Neural progenitor cell (in vitro differentiated cells): ENCODE measurements at places on chromosomes 12 and 14. TPM values are rescaled to one million over a fixed set of nuclear protein-coding genes. Genes with fewer than 3 reads are reported as not detected.

Gene NEDD1
- total RNA-seq = 72.7 and 115 TPM in 2 replicates

Gene RAB3IP
- total RNA-seq = 54.3 and 111 TPM in 2 replicates

Gene CELA1
- total RNA-seq = not detected in 2 replicates

DNA sequence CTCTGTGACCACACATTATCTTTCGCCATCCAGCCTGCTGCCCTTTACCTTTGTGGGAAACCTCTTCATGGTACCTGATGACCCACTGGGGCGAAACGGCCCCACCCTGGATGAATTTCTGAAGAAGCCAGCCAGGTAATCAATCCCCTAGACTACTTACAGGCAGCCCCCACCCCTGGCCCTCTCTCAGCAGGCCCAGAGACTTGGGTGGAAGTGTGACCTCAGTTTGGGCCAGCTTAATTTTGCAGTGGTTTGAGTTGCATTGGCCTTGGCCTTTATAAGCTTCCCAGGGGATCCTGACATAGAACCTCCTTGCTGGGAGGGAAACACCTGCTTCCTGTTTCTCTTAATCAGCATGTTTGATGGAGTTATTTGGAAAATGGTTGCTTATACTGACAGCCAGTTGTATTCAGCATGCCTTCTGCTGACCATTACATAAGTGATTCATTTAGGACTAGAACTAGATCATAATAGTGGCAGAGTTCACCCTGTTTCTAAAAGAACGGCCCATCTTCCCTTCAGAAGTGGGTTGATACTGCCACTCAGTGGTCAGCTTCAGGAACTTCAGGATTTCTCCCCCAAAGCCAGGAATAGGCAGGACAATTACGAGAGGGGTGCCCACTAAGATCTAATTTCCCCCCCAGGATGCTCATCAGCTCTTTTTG lies 6.1 kb downstream of the SDR39U1 start:
- H3K4me1 ChIP-seq = peaks cover 5% of the 10 kb centered on the region
- no peak overlapping the region for H3K27ac ChIP-seq
- H3K36me3 ChIP-seq = no peaks in the 10 kb centered on the region
- peak; percentile 66 for DNase-seq
- H3K4me3 ChIP-seq = no peak overlapping the region

DNA sequence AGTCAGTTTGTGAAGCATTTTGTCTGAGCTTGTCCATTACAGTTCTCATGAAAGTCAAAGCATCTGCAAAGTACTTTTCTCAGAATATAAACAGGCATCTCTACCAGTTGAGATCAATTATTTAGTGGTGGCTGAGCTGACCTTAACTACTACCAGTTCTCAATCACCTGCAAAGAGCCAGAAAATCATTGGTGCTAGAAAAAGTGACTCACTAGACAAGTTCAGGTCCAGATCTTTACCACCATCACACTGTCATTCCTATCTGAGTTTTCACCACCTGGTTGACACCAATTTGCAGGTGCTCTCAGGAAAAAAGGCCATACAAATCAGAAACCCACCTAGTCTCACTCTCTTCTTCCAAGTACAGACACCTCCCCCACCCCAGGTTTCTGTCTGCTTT lies 33.3 kb downstream of the ITPR2 start:
- no peak overlapping the region for H3K4me3 ChIP-seq
- DNase-seq = no peak
- H3K4me1 ChIP-seq = no peaks in the 10 kb centered on the region
- no peaks in the 10 kb centered on the region for H3K36me3 ChIP-seq
- no peaks in the 10 kb centered on the region for H3K27me3 ChIP-seq
- H3K27ac ChIP-seq = no peak overlapping the region

DNA sequence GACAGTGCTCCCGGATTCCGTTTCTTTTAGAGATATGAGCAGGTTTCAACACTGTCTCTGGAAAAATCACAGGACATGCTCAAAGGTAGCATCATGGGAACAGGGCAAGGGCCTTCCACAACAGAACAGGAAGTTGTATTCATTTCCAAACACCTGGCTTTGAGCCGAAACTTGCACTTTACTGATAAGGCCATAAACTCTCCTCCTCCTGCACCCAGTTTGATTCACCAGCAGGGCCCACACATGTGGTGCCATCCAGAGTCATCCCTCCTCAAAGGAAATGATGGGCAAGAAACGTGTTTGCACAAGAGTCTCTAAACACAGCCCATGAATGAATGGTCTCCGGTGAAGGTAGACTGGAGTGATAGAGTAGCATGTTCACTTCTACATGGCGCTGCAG lies 268.4 kb upstream of the FKBP4 start:
- no peaks in the 10 kb centered on the region for H3K36me3 ChIP-seq
- no peaks in the 10 kb centered on the region for H3K27me3 ChIP-seq
- no peak for DNase-seq
- H3K4me3 ChIP-seq = no peak overlapping the region
- no peak overlapping the region for H3K27ac ChIP-seq

DNA sequence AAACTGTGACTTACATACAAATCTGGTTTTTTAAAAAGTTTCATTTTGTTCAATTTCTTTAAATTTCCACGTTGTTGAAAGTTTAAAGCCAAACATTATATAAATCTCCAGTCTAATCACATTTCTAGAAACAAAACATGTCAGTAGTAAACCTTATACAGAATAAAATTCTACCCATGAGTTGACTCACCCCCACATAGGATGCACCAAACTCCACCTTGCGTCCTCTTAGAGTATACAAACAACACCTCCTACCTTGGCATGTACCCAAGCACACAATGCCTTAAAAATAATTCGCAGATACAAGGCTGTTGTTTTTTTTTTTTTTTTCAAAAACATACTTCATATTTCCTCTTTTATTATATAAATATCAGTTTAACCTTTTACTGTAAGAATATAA lies 3.3 kb downstream of the FBXL14 start:
- peaks cover 6% of the 10 kb centered on the region for H3K27me3 ChIP-seq
- no peaks in the 10 kb centered on the region for H3K36me3 ChIP-seq
- H3K4me3 ChIP-seq = peak overlapping the region; percentile 86
- peak; percentile 55 for DNase-seq

DNA sequence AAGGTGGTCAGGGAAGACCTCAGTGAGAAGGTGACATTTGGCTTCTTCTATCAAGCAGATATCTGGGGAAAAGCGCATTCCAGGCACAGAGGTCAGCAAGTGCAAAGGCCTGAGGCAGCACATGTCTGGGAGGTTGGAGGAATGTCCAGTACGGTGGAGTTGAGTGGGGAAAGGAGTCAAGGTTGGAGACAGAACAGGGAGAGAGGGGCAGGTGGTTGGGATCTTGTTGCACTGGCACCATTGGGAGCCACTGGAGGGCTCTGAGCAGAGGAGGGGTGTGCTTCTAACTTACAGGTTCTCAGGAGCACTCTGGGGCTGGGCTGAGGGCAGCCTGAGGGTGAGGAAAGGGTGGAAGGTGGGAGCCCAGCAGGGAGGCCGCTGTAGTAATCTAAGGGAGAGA lies 52.1 kb downstream of the EID3 start:
- no peak overlapping the region for H3K4me3 ChIP-seq
- no peaks in the 10 kb centered on the region for H3K36me3 ChIP-seq
- H3K4me1 ChIP-seq = no peaks in the 10 kb centered on the region
- no peak for DNase-seq
